CD4-positive, alpha-beta T cell (primary cell): ENCODE measurements at places on chromosomes 16 and 17.

DNA sequence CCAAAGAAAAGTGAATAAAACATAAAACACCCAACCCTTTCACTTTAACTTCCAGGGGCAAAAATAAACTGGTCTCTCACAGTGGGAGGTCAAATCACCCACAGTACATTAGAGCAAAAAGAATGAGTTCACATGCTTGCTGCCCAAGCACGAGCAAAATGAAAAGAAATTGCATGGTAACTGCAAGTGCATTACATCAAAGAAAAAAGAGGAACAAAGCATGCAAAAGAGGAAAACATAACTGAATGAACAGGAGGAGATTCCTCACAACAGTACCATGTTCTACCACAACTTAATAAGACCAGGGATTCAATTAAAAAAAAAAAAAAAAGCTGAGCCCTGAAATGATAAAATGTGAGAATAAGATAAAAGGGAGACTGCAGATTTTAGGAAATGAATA, 12.3 kb downstream of the DNAH2 start:
- DNase-seq = no peak

- no peak for DNase-seq
Observed at GRCh38 chr17:58527306-58527705, 12.9 kb upstream of the MTMR4 start.

DNA sequence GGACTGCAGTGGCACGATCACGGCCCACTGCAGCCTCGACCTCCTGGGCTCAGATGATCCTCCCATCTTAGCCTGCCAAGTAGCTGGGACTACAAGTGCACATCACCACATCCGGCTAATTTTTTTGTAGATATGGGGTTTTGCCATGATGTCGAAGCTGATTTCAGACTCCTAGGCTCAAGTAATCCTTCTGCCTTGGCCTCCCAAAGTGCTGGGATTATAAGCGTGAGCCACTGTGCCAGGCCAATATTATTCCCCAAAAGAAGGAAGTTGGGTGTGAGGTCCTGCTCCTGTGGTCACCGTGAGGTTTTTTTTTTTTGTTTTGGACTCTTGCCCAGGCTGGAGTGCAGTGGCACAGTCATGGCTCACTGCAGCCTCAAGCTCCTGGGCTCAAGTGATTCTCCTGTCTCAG, 1.5 kb downstream of the AMZ2 start:
- no peak for DNase-seq

GRCh38 chr17:46868689-46869187, 17.4 kb downstream of the WNT9B start:
- DNase-seq = no peak

- DNase-seq = no peak
Observed at GRCh38 chr17:13541032-13541480, 60.7 kb downstream of the HS3ST3A1 start.

DNA sequence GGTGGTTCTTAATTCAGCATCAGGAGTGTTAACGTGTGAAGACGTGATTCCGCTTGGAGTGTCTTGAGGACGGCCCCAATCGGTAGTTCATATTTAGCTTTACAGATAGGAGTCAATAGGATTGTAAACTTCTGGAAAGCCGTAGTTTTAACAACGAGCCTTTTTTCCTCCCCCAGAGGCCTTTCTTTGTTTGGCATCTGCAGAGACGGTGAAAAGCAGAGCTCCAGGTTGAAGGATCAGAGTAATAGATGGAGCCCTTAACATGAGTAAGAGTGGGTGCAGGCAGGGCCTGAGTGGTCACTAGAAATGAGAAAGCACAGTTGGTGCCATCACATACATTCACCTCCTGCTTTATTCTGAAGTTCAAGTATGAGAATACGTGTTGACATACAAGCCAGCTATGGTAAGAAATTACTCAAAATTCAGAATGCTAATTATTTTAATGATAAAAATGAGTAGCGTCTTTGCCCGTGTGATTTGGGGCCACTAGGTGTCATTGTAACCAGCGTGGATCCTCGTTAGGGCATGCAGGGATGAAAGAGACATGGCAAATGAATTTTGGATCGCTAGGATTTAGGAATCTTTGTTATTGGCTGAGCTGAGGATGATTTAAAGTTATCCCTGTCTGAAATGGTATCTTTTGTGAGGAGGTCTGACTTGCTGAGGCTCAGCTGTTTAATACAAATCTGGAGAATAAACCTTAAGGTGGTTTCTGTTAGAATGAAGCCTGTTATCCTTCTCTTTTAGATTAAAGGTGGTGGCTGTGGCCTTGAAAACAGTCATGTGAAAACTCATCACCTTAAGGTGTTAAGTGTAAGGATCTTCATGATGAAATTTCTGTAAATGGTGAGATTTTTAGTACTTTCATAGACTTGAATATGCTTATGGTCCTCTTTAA, 18.6 kb downstream of the PRCD start:
- no peak for DNase-seq

DNA sequence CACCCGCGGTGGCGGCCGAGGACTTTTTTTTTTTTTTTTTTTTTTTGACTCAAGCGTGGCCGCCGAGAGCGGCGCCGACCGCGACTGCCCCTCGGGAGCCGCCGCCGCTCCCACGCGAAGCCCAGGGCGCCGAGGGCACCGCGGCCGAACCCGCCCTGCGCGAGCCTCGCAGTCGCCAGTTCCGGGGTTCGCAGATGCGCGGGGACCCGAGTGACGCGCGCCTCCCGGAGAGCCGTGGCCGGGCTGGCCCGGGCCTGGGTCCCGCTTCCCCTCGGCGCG, 1.1 kb downstream of the METRNL start:
- no peak for DNase-seq

- no peak for DNase-seq
Observed at GRCh38 chr17:38429476-38430100, 1.3 kb downstream of the ARHGAP23 start.

DNA sequence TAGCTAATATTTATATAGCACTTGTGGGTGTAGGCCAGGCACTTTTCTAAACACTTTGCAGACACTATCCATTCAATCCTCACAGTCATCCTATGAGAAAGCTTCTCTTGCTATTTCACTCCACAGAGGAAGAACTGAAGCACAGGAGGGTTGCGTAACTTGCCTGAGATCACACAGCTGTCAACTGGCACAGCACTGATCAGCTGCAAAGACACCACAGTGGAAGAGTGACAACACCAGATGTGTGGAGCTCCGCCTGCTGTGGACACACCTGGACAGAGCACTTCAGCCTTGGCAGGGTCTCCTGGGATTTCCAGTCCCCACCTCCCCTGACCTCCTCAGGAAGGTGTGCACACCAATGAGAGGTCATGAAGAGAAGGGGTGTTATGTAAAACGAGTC, 13.3 kb upstream of the CNEP1R1 start:
- no peak for DNase-seq

- DNase-seq = no peak
Observed at GRCh38 chr16:49639739-49640431, 216.0 kb downstream of the ZNF423 start.

- DNase-seq = no peak
Observed at GRCh38 chr17:59512844-59513385, 52.5 kb upstream of the DHX40 start.

GRCh38 chr16:12083631-12084030, 107.1 kb downstream of the SNX29 start:
- DNase-seq = no peak

GRCh38 chr17:64507413-64507782, 621 bp downstream of the CEP95 start:
- peak; percentile 83 for DNase-seq

GRCh38 chr17:47240806-47241205, 12.8 kb upstream of the ITGB3 start:
- no peak for DNase-seq

DNA sequence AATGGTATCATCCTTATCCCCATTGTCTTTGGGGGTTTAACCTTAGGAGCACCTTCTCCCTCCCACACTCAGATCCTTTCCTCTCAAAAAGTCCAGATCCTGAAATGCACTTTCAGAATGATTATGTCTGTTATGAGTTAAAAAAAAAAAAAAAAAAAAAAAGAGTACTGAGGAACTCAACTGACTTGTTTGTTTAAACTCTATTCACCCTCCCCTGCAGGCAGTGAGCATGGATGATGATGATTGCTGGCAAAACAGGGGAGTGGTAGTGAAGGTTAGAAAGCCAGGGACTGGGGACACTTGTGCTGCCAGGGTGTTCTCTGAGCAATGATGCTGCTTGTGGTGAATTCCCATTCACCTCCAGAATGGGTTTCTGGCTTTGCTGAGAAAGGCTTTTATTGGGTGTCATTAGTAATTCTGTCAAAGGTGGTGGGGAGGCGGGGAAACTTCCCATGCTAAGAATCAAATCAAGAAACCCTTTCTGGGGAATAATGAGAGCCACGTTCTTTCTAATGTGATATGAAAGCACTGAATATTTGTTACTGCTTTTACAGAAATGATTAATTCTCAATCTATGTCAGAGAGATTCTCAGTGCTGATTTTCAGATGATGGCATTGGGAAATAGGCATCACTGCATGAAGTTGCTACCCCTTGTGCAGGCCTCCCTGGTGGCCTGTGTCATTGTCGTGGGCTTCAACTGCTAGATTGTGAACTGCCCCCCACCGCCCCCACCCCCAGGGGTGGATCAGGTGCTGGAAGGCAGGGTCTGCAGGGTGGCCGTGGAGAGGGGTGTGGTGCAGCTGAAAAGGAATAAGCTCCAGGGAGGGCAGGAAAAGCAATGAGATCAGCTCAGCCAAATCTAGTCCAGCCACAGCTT, 14.1 kb downstream of the CCL4 start:
- DNase-seq = no peak

DNA sequence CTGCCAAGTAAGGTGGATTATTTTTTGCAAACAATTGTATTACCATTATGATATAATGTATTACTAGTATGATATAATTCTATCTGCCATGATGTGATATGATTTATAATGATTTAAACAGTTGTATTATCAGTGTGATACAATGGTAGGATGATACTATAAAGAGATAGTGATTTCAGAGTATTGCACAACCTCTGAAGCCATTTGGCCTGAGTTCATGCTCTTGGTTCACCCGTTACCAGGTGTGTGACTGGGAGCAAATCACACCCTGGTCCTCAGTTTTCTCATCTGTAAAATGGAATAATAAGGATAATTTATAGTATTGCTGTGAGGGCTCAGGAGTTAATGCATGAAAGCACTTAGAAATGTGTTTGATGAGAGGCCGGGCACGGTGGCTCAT, 905.0 kb upstream of the RBFOX1 start:
- DNase-seq = no peak

- DNase-seq = no peak
Observed at GRCh38 chr17:66331038-66331816, 28.8 kb downstream of the PRKCA start.

- no peak for DNase-seq
Observed at GRCh38 chr16:17983847-17984639, 352.5 kb downstream of the NPIPA8 start.

- no peak for DNase-seq
Observed at GRCh38 chr17:32875230-32875917, 1.6 kb downstream of the MYO1D start.

GRCh38 chr17:63967953-63968352, 4.8 kb downstream of the SCN4A start:
- no peak for DNase-seq

GRCh38 chr17:76026714-76027158, 370 bp downstream of the EVPL start:
- DNase-seq = no peak

- no peak for DNase-seq
Observed at GRCh38 chr17:78237401-78238012, 6.1 kb downstream of the TMEM235 start.

GRCh38 chr17:66904760-66905624, 59.5 kb upstream of the CACNG4 start:
- DNase-seq = no peak

DNA sequence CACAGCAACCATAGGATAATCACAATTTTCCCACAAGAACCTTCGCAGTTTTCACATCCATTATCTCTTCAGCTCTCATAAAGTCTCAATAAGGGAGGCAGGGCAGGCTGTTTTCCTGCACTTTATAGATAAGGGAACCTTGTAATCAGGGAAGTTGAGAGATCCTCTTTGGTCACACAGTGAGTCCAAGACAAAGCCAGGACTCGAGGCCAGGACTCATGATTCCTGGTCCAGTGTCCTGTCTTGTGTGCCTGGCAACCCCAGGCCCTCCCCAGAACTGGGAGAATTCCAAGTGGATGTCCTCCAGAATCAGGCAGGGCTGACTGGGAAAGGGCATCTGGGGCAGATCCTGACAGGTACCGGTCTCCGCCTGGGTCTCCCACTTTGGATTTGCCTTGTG, 23.1 kb upstream of the PHF12 start:
- DNase-seq = no peak

DNA sequence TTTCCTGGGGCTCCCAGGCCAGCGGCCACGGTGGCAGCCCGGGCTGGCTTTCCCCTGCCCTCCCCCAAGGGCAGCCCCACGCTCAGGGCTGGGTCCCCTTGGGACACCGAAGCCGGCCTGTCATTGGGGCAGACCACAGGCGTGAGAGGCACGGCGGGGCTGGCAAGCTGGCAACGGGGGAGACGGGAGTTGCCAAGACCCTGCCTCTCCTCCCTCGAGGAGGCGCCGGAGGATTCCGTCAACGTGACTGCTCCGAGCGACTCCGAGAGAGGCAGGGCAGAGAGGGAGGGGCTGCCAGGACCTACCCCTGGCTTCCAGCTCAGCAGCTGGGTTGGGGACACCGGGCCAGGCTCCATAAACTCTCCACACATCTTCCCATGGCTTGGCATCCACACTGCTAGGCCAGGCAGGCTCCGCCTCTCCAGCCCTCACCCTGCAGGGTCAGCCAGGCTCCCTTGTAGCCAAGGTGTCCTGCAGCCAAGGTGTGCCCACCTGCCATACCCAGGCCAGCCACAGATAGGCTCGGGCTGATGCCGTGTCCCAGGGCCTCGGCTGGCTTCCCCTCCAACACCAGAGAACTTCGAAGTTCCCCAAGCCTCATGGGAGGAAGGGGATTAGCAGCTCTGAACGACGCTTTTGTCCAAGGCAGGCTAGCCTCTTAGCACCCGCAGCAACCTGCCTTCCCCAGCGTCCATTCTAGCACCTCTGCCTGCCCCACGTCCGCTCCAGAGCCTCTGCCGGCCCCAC, 25.5 kb downstream of the TIMM22 start:
- no peak for DNase-seq
